ENCODE measurements at places on chromosomes 7 and 10.

GRCh38 chr10:112210666-112211065, 27.1 kb upstream of the GPAM start:
- no peak for DNase-seq

- DNase-seq = no peak
Measured at GRCh38 chr7:81140252-81140651, 221.4 kb upstream of the SEMA3C start.

GRCh38 chr7:39845006-39845405, 105.0 kb upstream of the CDK13 start:
- DNase-seq = no peak

GRCh38 chr7:155881471-155882350, 69.4 kb upstream of the SHH start:
- DNase-seq = no peak

DNA sequence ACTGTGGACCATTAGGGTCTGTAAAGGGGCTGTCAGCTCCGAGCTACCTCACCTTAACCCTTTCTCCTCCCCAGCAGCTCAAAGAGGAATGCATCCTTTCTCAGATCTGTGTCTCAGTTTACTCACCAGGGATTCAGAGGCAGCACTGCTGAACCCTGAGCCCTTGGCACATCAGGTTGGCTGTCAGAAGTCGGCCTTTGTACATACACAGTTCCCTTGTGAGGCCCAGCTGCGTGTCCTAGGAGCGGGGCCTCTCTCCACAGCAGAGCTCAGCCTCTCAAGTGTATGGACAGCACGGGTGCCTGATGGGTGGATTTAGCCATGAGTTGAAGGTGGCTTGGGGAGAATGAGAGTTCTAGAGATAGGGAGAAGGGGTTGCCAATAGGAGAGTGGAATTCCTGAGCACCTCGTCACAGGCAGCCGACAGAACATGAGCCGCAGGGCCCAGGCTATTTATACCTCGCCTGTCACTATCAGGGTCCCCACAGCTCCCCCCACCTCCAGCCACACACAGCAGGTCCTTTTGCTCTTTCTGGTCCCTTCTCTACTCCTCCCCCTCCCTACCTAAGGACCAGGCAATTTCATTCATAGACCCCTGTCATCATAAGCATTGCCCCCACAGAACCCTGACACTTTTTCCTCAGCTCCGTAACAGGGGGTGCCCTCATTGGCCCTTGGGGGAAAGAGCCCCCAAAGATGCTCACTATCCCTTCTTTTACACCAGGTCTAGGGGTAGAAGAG, 2.1 kb upstream of the FLNC start:
- no peak for DNase-seq

GRCh38 chr7:2231992-2232765, 566 bp downstream of the MAD1L1 start:
- no peak for DNase-seq

DNA sequence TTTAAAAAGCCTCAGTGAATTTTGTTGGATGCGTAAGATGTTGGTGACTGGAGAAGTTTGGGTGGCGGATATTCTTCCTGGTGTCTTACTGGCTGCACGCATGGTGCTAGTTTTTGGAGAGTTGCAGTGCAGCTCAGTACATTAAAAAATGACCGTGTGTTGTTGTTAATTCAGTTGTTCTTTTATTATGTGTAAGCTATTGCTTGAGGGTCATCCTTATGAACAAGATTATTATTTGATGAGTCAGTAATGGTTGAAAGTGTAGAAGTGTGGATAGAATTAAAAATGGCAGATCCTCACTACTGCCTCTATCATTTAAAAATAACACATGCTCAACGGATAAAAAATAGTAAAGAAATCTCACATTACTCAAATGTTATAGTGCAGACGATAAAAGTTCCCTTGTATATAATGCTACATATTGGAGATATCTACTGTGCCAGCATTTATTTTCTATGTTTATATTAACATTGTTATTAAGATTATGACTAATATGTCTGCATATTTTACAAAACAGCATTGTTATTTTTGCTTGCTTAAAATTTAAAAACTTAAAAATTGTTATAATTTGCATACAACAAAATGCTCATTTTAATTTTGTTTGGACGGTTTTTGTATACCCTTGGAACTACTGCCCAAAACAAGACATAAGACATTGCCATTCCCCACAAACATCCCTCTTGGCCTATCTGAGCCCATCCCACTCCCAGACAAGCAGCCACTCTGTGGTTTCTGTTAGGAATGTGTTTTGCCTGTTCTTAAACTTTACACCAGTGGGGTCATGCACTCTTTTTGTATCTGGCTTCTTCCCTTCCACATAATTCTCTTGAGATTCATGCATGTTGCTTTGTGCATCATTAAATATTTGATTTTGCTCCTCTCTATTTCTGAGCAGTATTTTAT, 142.0 kb downstream of the DOCK1 start:
- no peak for DNase-seq

DNA sequence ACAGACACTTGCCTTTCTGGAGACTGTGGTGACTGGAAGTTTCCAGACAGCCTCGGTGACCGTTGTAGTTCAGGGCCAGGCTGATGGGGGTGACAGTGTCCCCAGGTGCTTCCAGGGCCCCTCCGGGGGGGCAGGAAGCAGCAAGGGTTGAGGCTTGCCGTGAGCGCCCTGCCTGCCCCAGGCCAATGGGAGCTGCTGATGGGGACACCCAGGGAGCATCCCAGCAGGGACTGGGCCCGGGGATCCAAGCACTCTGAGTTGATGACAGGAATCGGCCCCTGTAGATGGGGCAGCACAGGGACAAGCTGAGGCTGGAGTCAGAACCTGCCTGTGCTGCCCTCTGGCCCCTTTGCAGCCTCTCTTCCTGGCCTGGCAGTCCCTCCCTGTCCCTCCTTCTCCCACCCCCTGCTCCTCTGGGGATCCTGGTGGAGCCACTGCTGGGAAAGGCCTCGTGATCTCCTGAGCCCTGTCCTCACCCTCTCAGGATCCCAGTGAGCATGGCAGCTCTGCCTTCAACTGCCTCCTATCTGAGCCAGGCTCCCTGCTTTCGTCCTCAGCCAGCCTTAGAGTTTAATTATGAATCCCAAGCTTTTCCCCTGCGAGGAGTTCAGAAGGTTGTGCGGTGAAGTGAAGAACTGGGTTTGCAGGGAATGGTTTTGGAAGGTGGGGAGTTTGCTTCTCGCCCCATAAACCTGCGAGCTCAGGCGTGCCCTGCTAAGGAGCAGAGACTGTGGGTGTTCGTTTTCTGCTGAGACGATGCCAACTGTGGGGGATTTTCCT, 84.7 kb downstream of the ADCY1 start:
- no peak for DNase-seq

GRCh38 chr10:53115660-53116059, 343.1 kb upstream of the MBL2 start:
- DNase-seq = no peak

- DNase-seq = no peak
Measured at GRCh38 chr7:70712942-70713341, 419.0 kb upstream of the GALNT17 start.

DNA sequence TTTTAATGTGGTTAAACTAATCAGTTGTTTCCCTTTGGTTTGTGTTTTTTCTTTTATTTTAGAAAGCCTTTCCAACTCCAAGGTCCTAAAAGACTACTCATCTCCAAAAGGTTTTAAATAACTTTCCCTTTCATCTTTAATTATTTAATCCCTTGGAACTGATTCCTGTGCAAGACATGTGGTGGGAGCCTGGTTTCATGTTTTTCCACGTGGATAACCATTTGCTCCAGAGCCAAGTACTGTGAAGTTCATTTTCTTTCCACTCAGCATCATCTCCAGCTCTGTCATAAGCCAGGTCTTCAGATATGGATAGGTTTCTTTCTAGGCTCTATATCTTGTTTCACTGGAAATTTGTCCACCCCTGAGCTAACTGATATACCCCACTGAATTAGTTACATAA, 16.7 kb downstream of the PPP1R3C start:
- no peak for DNase-seq

DNA sequence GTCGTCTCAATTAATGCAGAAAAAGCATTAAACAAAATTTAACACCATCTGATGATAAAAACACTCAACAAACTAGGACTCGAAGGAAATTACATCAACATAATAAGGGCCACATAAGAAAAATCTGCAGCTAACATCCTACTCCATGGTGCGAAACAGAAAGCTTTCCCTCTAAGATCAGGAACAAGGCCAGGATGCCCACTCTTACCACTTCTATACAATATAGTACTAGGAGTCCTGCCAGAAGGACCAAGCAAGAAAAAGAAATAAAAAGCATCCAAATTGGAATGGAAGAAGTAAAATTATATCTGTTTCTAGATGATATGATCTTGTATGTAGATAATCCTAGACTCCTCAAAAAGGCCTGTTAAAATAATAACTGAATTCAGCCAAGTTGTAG, 143.8 kb upstream of the GPR22 start:
- DNase-seq = no peak

GRCh38 chr10:128896963-128897362, 570.1 kb upstream of the MGMT start:
- no peak for DNase-seq

GRCh38 chr10:121065330-121065729, 214.2 kb downstream of the WDR11 start:
- no peak for DNase-seq

- DNase-seq = no peak
Measured at GRCh38 chr7:46664453-46664852, 743.4 kb upstream of the IGFBP3 start.

- DNase-seq = no peak
Measured at GRCh38 chr7:883055-884021, 7.0 kb downstream of the GET4 start.

GRCh38 chr7:15685358-15686294, 857 bp downstream of the MEOX2 start:
- no peak for DNase-seq

DNA sequence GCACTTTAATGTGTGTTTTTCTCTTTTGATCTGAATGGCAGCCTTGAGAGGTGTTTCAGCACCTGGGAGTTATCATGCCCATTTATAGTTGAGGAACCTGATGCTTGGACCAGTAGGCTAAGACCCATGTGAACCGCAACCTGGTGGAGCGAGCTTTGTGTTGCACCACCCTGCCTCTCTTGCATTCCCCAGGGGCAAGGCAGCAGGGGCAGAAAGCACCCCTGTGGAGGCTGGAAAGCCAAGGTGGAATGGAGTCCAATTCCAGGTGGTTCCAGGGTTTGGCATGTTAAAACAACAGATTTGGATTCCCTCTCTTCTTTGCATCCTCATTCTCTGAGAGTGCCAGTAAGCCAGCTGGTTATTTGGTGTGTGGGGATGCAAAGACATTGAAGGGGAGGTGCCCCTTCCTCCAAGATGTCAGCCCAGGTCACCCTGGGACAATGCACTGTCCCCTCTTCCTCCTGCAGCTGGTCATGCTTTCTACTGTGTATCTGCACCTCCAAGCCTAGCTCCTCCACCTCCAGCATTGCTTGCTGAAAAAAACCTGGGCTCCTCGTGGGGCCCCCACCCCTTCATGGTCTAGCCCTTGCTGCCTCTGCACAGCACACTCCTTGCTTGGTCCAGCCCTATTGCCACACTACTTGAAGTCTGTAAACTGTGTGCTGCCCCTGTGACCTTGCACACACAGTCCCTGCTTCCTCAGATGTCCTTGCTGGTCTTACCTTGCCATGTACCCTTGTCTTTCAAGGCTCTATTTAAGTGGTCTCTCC, 5.6 kb upstream of the CDH23 start:
- DNase-seq = no peak

DNA sequence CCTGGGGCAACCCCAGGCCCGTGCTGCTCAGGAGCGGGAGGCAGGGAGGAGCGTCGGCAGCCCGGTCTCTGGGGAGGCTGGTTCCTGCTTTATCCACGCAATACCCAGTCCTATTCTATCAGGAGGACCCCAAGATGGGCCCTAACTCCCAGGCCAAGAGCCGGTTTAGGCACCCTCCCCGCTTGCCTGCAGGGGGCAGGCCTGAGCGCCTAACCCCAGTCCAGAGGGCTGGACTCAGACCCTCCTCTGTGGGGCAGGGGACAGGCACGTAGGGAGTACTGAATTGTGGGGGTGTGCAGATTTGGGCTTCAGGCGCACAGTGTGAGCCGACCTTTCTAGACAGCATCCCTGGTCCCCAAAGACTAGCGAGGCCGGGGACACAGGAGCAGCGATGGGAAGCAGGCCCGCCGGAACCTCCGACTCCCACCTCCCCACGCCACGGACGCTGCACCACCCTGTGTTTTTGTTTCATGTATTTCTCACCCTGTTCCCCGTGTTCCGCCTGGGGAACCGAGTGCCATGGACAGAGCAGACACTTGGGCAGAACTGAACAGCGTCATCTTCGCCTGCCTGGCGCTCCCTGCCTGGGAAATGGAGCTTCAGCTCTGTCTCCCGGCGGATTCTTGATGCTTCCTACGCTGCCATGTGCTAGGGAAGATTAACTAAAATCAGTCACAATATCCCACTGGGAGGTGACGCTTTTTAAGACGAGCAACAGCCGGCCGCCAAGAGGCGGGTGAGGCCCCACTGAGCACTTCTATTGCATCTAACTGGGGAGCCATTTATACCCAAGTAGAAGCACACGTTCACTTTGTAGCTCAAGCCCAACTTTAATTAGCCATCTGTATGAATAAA, 5.3 kb downstream of the NUDT1 start:
- no peak for DNase-seq

GRCh38 chr7:48144291-48144768, 26.9 kb upstream of the ABCA13 start:
- DNase-seq = no peak

DNA sequence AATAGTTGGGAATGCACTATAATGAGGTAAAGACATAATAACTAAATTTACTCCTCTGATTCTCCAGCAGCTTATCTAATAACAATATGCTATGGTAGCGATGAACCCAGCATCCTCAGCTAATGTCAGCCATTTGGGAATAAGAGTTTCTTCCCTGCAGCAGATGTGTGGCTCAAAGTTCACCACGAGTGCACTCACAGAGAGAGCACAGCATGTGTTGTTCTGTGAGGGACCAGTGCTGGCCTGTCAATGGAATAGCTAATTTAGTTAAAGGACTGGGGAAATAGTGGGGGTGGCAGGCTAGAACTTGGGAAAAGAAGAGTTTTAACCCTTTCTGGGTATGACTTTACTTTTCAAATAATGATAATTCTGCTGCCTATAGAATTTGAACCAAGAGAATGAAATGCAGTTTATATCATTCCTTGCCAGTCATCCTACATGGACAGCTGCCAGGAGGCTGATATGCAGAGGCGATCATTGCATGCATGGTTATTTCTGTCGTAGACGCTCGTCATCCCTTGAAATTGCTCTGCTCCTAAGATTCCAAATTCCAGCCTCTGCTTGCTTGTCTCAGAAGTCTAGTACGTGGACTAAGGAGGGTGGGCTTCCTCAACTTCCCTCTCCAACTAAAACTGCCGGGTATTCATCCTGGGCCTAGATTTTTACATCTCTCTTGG, 355.6 kb downstream of the RNLS start:
- DNase-seq = no peak

DNA sequence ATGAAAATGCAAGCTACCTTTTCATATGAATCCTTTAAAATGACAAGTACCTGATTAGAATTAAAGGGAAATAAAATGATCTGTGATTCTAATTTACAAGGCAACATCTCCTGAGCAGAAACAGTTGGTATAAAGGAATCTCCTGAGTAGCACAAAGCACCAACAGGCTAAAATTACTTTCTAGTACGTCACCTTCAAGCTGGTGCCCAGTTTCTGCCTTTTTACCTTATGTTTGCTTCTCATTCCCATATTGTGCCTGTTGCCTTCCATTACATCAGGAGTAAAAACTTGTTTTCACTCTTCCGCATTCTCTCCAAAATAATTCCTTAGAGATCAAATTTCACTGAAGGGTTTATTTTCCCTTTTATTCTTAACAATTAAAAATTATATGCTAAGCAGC, 587.1 kb upstream of the KCND2 start:
- no peak for DNase-seq

- no peak for DNase-seq
Measured at GRCh38 chr10:6674291-6674690, 94.2 kb upstream of the PRKCQ start.

Measured in COLO829 (cell line).